ENCODE measurements at places on chromosomes 12 and 14. TPM values are rescaled to one million over a fixed set of nuclear protein-coding genes. Genes with fewer than 3 reads are reported as not detected.

GRCh38 chr14:102593825-102594137 is 1.3 kb downstream of the RCOR1 start:
- no peak for ATAC-seq

The RFX4 gene
- total RNA-seq = not detected

The SLC15A4 gene
- total RNA-seq = 42.3 TPM

- ATAC-seq = no peak
Observed at GRCh38 chr14:21923820-21924219, 250.2 kb upstream of the OR4E1 start.

- no peak for ATAC-seq
Observed at GRCh38 chr14:57641776-57642175, 148.1 kb upstream of the CCDC198 start.

DNA sequence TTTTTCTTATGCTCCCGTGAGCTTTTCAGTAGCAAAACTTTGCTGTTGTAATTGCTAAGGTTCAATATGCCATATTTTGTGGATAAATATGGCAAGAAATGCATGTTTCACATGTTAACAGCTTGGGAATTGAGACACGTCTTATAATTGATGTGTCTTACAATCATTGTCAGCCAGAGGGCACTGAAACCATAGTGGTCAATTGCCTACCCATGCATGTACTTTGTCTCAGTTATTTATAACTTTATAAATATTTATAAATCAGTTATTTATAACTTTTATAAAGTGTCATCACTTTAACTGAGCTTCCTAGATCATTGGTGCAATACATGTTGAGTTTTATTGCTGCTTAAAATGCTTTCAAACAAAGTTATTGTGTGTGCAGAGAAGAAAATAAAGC is 82.0 kb downstream of the CATSPERB start:
- no peak for ATAC-seq
